NCI-H1092 treated with DMSO at 0.1 percent for 48 hours (cell line): ENCODE measurements at places on chromosomes 12 and 14.

DNA sequence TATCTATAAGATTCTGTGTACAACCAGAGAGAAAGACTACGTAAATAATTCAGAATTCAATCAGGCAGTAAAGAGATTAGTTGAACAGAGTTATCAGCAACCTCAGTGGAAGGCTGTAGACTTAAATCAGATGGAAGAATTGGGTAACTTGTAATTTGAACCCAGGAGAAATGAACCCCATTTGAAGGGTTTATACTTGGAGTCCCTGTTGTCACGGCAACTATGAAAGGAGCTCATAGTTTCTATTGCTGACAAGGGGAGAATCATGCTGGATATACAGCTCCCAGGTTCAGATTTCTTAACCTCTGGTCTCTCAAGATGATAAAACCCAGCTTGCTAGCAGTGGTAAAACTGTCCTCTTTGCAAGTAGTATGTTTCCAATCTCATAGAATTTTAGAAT lies 54.4 kb upstream of the BMP4 start:
- DNase-seq, result no peak

GRCh38 chr14:20343862-20344220 lies 406 bp downstream of the PARP2 start:
- peak; percentile 57 for DNase-seq

DNA sequence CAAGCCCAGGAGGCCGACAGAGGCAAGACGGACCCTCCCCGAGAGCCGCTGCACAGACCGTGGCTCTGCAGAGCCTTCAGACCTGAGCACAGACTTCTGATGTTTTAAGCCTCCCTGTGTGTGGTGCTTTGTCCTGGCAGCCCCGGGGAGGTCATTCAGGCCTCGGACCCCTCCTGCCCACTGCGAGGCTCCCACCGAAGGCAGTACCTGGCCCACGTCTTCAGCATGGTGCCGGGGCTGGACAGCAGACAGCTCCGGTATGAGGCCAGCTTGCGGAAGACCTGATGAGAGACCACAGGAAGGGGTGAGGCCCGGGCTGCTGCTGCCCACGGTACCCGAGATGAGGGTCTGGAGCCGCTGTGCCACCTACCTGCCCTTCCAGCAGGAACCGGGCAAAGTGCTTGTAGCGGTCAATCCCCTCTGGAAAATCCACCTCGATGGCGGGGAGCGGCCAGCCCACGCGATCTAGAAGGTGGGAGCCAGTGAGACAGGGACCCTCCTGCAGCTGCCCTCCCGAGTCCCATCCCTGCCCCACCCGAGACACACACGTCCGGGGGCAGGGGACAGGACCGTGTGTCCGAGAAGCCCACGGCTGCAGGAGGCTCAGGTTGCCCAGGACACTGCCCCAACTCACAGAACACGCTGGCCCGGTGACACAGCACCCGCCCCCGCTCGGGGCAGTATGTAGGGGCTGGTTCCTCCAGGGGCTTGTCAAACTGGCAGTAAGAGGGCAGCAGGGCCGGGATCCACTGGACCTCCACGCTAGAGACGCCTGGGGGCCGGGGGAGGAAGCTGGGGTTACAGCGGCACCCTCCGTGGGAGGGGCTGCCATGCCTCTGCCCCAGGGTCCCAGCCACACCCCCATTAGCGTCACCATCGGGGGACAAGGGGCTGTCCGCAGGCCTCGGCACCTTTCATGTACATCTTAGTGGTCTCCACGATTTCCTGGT lies 35.6 kb upstream of the UBC start:
- no peak for DNase-seq

DNA sequence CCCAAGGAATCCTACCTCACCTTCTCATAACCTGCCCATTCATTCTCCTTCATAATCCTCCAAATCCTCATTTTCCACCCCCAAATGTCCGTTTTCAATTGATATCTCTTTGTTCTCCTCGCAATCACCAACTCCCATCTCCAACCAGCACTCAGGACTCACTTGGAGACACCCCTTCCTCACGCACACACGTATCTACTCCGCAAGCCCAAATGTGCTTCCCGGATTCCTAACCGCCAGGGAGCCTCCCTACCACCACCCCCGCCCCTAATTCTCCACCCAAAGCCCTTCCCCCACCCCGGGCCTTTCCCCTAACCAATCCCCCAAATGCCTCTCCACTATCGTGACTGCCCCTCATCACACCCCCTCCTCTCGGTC lies 304 bp downstream of the KCTD10 start:
- no peak for DNase-seq

DNA sequence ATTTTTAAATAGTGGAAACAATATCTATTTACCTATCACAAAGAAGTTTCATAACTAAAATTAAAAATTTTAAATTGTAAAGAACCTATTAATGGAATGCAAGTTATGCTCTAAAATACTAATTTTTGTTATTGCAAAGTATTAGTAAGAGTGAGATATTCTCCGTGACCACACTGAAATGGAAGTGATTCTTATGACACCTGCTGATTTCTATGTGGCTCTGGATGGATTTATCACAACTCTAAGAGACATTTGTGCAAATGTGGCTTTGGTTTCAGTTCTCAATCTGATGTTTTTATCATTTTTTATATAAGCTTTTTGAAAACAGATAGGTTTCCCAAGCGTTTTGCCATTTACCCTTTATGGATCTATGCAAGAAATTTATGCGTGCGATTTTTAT lies 497.8 kb downstream of the NAV3 start:
- DNase-seq, result no peak

DNA sequence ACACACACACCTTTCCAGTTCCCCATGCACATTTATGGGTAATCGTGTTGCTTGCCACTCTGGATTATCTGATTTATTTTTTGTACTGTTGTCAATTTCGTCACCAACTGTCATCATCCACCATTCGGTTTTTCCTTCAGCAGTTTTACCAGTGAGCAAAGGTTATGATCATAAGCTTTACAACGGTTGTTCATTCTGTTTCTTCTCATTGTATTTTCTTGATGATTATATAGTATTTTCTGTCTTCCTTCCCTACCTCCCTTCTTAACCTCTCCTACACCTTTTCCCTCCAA lies 680 bp downstream of the NECAP1 start:
- no peak for DNase-seq

GRCh38 chr14:52355016-52355431 lies 40.9 kb downstream of the PTGER2 start:
- no peak for DNase-seq

GRCh38 chr12:12474931-12475795 lies 87.5 kb downstream of the DUSP16 start:
- no peak for DNase-seq

- no peak for DNase-seq
Measured at GRCh38 chr14:40003773-40004172, 571.5 kb upstream of the FBXO33 start.

DNA sequence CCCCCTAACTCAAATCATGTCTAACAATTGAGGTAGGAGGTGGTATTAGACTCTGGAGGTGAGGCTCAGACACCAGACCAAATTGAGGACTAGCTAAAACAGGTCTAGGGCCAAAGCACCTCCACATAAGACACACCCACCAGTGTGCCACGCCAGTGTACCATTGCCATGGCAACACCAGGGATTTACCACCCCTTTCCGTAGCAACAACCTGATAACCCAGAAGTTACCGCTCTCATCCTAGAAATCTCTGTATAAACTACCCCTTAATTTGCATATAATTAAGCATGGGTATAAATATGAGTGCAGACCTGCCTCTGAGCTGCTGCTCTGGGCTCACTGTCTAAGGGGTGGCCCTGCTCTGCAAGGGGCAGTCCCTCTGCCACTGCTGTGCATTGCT lies 57.4 kb upstream of the PPP2R5C start:
- no peak for DNase-seq

DNA sequence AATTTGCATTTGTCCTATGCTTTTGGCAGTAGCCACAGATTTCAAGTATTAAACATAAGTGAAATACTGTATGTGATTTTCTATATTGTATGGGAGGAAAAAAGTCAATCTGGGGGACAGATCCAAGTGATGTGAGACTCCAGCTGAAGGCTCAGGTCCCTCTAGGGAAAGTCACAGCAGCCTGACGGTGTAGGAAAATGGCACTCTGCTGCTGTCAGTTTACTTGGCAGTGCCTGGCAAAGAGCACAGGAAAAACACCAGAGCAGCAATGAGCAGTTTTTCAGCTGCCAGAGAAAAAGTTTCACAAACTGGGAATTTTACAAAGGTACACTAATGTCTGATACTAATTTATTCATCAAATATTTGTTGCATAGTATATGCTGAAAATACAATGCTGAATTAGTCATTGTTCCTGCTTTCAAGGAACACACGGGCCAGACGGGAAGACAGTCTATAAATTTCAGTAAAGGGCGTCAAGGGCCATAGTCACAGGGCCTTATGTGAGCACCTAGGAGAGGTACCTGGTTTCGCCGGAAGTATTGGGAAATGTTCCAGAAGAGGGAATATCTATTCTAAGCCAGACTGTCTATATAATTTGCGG lies 66.2 kb upstream of the SLC38A2 start:
- DNase-seq, result no peak

- no peak for DNase-seq
Measured at GRCh38 chr12:130709151-130709970, 6.7 kb downstream of the RIMBP2 start.

- DNase-seq, result no peak
Measured at GRCh38 chr14:30988509-30988908, 36.9 kb upstream of the AP4S1 start.
